H1 (cell line): ENCODE measurements at places on chromosomes 5 and 9. TPM values are rescaled to one million over a fixed set of nuclear protein-coding genes. Genes with fewer than 3 reads are reported as not detected.

Gene RLN1
- total RNA-seq: 0.80 and 1.3 TPM in 2 replicates

- DNase-seq: no peak
These were observed 45.3 kb upstream of the NSMF start for GRCh38 chr9:137504432-137504777.

DNA sequence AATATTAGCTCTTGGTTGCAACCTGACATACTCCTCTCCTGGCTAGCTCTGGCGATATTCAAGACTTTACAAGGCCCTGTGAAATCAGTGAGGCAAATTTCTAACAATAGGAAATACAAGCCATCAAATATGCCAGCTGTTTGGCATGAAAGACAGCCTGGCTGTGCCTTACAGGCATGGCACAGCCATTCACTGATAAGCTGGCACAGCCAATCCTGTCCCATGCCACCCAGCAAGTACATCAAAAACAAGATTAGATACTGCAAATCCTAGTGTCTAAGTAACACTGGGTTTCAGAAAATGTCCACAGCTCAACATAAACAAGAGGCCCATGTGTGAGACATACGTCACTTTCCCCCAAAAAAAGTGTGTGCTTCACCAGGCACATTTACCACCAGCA, 1045.8 kb upstream of the DMAC1 start:
- DNase-seq: no peak

Gene WDR38
- not detected in 2 replicates for total RNA-seq

GRCh38 chr5:78275998-78276543, 18.4 kb downstream of the AP3B1 start:
- DNase-seq: no peak

Gene PCDHB14
- total RNA-seq: 2.7 and 2.9 TPM in 2 replicates

DNA sequence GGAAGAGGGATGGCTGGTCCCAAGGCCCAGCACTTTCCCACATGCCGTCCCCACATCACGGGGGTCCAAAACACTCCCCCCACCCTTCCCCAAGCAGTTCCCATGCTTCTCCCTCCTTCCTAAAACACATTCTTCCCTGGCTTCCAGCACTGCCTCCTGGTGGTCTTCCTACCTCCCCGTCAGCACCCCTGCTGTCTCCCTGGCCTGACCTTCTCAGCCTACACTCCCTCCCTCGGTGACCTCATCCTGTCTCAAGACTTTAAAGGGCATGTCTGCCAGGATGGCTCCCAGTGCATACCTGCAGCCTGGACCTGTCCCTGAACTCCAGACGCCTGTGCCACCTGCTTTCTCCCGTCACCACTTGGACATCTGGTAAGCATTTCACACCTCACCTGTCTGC, 4.3 kb upstream of the NCS1 start:
- DNase-seq: no peak

DNA sequence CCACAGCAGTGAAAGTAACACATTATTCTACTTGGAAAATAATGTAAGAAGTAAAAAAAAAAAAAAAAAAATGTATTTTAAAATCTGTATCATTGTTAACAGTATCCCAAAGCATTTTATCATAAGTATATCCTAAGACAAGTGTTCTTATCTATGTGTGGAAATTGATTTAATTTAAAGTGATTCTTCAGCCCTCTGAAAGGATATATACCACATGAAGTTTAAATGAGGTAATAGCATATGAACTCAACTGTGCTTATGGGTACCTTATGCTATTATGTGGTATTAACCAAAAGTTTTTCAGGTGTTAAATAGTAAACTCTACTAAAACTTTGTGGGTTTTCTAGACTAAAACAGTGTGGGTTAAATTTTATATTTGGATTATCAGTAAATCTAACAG, 2.8 kb upstream of the SECISBP2 start:
- no peak for DNase-seq

GRCh38 chr5:19531374-19531952, 456.5 kb downstream of the CDH18 start:
- DNase-seq: no peak
